ENCODE measurements at places on chromosomes 11 and 22. TPM values are rescaled to one million over a fixed set of nuclear protein-coding genes. Genes with fewer than 3 reads are reported as not detected.

GAB4 gene
- total RNA-seq, result 1.5 TPM

- H3K4me3 ChIP-seq, result no peak overlapping the region
- DNase-seq, result no peak
- H3K27me3 ChIP-seq, result no peaks in the 10 kb centered on the region
Observed at GRCh38 chr22:19037282-19038163, 84.7 kb downstream of the DGCR2 start.

OR5L1 gene
- not detected for total RNA-seq

DNA sequence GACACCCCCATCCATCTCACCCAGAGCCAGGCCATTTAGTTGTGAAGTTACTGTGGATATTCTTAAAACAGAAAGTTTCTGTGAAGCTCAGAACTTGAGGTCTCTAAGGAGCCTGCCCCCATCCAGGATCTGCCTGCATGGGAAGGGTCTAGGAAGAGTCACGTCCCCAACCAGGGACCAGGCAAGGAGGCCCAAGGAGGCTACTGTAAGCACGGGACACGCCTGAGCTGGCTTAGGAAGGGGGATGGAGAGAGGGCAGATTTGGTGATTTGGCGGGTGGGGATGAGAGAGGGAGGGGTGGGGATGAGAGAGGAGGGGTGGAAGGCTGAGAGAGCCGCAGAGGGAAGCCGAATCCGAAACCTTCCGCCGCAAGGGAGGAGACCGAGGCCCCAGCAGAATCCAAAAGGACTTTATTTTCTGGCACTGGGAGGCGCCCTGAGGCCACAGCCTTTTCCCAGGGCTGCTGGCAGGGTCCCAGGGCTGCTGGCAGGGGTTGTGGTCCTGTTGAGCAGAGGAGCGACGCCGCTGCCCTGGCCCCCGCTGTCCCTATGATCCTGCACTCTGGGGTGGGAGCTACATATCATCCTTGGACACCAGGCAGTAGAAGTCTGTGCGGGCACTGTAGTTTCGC, 9.4 kb downstream of the SIGIRR start:
- no peaks in the 10 kb centered on the region for H3K27me3 ChIP-seq
- no peak for DNase-seq
- no peak overlapping the region for H3K4me3 ChIP-seq
- no peak overlapping the region for H3K27ac ChIP-seq

- no peaks in the 10 kb centered on the region for H3K27me3 ChIP-seq
- no peak overlapping the region for H3K27ac ChIP-seq
- DNase-seq, result no peak
- H3K4me3 ChIP-seq, result peak overlapping the region; percentile 86
- no peaks in the 10 kb centered on the region for H3K36me3 ChIP-seq
Observed at GRCh38 chr11:64845129-64845775, 799 bp upstream of the CDC42BPG start.
